ENCODE measurements at places on chromosomes 7 and 10.

DNA sequence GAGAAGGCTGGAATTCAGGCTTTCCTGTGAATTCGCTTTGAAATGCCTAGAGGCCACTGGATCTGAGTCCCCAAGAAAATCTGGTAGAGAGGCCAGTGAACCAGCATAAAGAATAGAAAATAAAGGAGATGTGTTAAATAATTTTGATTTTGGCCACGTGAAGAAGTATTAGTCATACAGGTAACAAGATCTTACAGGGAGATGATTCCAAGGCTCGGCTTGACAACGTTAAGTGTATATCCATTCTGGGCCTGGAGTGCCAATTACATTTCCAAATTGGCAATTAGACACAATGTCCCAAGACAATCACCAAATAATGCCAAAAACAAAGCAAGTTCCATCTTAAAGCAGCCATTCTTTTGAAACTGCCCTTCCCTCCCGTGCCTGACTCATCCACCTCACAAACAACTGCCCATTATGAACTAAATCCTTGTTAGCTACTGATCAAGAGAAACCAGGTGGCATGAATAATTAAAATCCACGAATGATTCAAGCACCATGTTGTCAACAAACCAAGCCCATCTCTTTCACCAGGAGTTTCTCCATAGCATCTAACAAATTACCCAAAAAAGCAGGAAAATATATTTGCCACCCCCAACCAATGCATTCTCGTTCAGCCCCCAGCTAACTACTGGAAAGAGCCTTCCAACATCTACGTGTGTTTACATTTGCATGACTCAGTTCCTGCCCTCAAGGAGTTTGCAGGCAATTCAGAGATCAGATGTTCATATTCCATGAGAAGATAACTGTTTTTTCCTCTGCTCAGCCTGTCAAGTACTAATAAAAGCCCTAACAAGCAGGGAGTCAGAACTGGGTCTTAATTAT, 8.5 kb downstream of the KCNMA1 start:
- no peak for DNase-seq

- DNase-seq, result no peak
Observed at GRCh38 chr7:103432712-103433111, 13.3 kb downstream of the SLC26A5 start.

DNA sequence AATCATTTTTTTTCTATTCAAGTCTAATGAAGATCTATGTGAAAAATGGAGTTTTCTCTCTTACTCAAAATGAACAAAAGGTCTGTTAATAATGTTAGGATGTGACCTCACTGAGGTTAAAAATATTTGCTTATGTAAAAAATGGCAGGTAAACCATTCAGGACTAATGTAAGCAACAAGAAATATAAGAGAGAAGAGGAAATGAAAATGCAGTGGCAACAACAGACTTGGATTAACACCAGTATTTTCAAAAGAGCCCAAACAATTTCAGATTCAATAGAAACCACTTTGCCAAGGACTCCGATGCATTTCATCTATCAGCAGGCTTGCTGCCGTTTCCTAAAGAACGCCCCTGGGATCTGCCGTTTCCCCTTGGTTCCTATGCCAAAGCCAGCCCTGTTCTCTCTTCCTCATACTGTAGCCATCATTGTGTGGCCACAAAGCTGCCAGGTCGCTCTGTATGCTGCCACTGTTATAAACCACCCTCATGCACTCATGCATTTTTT, 66.4 kb downstream of the MTURN start:
- no peak for DNase-seq

DNA sequence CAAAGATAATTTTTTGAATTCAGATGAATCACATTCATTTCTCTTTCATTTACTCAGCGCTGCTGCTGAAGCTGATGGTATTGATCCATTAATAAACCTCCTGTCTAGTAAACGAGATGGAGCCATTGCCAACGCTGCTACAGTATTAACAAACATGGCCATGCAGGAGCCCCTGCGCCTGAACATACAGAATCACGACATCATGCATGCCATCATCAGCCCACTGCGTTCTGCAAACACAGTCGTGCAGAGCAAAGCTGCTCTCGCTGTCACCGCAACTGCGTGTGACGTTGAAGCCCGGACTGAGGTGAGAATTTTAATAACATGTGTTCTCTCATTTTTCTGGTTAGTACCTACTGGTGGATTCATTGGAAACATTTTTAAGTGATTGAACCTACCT, 70.2 kb downstream of the ARMC3 start:
- no peak for DNase-seq

GRCh38 chr10:128274938-128275337, 148.7 kb upstream of the MKI67 start:
- no peak for DNase-seq

DNA sequence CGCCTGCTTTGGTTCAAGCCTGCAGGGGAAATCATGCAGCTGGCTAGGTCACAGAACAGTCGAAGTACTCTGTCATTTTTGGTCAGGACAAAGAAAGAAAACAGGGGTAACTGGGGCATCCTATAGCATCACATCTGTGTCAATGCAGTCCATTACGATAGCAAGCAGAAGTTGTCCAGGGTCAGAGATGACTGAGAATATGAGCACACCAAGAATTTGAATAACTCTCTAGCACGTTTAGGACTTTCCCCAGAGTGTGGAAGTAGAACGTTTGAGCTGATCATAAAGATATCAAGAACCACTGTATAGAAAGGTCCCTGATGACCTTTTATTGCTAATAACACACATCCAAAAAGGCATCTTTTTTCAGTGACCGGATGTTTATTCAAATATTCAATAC, 12.7 kb upstream of the HECW1 start:
- DNase-seq, result no peak

- no peak for DNase-seq
Observed at GRCh38 chr7:128379900-128380479, 18.5 kb upstream of the PRRT4 start.

DNA sequence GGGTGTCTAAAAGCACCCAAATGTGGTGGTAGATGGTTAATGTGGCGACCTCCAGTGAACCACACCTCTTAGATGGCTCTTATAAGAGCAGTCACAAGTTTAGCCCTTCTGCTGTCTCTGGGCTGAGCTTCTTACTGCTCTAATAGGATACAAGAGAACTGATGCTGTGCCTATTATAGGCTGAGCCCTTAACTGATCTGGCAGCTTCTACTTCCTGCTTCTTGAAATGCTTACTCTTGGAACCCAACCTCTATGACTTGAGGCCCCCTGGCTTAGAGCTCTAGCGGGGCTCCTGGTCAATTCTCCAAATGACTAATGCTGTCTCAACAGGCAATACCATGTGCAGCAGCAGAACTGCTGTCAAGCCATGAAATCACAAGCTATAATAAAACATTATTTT, 35.0 kb upstream of the LSM8 start:
- no peak for DNase-seq

DNA sequence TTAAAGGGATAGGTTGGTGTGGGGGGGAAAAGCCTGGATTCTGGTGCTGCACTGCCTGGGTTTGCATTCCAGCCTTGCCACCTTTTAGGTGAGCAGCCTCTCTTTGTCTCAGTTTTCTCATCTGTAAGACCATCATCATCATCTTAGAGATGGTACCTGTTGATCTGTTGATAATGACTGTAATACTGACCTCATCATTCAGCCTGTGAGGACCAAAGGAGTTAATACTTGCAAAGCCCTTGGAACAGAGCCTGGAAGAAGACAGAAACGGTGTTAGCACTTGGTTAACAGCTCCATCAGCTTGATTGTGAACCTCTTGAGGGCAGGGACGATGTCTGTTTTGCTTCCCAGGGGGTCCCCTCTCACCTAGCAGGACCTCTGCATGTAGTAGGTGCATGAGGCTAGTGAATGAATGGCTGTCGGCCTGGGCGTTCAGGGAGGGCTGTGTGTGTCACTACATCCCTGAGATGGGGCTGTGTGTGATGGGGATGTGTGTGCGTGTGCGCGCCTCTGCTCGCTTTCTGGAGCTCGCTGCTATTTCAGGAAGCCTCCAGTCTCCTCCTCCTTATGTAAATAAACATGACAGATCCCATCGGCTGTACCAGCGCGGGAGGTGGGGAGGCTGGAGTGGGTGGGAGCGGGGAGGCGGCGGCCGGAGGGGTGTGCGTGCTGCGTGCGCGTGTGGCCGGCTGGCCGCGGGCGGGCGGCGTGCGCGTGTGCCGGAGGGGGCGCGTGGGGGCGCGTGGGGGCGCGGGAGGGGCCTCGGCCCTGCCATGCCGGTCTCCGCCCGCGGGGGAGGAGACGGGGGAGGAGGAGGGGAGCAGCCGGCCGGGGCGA, 61.2 kb downstream of the NEURL1 start:
- peak; percentile 6 for DNase-seq

DNA sequence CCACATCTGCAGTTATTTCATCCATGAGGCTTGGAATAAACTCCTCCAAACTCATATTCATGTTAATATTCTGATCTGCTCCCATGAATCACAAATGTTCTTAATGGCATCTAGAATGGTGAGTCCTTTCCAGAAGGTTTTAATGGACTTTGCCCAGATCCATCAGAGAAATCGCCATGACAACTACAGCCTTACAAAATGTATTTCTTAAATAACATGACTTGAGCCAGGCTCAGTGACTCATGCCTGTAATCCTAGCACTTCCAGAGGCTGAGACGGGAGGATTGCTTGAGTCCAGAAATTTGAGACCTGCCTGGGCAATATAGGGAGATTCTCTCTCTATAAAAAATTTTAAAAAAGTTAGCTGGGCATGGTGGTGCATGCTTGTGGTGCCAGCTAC, 102.1 kb upstream of the TMEM168 start:
- no peak for DNase-seq

GRCh38 chr7:22726345-22726906, 574 bp upstream of the IL6 start:
- peak; percentile 53 for DNase-seq

DNA sequence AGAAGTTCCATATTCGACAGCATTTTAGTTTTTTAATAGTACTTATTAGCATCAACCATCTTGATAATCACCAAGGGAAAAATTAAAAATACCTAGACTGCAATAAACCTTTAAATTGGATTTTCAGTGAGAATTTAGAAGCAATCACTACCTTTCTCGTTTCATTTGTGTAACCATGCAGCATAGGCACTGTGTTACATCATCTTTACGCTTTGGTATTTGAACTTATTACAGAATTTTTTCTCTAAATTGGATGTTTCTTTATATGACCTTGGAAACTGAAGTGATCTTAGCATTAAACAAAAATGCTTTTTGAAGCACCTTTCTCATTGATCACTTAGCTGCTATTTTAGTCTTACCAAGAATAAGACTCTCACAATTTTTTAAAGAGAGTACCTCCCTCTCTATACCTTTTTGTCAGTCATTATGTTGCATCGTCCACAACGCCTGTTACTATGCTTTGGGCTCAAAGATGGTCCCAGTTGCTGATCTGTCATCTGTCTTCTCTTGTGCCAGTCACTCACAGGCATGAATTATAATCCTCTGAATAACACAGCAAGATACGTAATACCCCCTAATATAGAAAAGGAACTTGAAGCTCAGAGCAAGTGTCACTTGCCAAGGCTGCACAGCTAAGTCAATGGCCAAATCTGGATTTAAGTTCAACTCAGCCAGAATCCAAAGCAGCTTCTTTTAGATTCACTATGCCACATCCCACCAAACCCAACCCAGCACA, 19.6 kb upstream of the ASCC1 start:
- no peak for DNase-seq

DNA sequence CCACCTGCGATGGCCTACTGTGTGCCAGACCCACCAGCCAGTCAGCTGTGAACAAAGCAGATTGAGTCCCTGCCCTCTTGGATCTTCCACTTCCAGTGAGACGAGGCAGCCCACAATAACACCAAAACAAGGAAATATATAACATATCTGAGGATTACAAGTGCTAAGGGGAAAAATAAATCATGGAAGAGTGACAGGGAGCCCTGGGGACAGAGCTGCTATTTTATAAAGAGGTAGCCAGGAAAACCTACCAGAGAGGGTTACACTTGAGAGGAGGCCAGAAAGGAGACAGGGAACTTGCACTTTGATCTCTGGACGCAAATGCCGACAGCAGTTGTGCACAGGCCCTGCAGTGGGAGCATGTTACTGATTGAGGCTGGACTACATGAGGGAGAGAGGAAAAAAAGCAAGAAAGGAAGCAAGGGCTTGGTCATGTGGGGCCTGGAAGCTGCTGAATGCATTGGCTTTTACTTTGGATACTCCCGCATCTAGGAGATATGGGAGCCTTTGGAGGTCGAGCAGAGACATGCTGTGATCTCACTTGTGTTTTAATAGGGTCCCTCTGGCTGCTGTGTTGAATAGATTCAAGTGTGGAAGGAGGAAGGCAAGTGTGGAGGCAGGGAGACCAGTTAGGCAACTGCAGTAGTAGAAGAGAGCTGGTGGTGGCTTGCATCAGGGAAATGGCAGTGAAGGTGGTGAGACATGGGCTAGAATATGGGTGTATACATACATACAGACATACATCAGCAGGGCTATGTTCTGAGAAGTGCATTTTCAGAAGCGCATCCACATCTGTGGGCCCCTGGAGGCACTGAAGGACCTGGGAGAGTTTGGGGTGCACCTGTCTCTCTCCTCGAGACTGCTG, 26.2 kb downstream of the MINDY4 start:
- no peak for DNase-seq

DNA sequence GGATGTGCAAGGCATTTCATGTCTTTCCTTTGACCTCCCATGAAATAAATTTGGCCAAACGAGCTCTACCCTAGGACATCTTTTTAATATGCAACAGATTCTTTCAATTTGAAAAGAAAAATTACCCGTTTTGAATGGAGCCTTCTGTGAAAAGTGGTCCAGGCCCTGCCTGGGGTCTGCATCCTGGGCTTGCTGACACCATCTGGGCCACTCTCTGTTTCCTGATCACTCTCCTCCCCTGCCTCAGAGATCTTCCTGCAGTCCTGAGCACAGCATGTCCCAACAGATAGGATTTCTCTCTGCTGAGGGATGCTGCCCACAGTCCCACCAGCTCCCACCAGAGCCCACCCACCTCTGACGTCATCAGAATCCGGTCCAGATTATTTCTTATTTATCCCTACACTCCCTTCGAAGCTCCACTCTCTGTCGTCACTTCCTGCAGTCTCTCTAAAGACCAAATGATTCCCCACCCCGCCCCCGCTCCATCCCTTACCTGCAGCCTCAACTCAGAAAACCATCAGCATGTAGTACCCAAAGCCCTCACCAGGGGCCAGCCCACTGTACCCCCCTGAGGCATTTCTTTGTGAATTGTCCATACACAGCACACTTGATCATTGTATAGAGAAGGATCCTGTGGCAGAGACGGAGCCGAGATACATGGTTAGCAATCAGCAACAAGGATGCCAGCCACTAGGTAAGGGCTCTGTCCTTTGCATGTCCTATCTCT, 192.1 kb upstream of the MGMT start:
- no peak for DNase-seq

Measured in CD4-positive, alpha-beta T cell treated with Interleukin-15 for 4 hours (primary cell).